ENCODE measurements at places on chromosomes 16 and 17.

DNA sequence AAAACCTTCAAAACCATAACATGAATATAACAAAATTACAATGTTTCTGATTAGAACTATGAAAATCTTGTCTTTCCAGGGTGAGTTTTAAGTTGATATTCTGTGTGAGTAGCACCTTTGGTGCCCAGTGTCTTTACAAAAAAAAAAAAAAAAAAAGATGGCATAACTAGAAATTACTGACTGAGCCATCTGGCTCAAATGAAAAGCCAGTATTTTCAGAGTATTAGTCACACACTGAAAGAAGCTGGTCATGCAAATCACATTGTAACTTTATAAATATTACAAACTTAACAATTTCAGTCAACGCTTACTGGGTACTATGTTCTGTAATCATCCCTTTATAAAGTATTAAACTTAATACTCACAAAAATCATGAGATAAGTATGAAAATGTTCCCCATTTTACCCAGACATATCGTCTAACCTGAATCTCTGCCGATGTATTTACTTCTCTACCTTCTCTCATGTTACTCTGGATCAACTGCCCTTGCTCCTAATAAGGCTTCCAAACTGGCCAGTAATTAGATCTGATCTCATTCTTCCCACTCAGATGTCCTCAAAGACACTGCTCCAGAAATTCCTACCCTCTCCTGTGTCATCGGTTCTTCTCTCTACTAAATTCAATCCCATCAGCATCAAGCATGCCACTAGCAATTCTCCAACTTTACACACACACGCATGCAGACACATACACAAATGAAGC is 25.4 kb downstream of the UBE2G1 start:
- DNase-seq, result peak; percentile 53

DNA sequence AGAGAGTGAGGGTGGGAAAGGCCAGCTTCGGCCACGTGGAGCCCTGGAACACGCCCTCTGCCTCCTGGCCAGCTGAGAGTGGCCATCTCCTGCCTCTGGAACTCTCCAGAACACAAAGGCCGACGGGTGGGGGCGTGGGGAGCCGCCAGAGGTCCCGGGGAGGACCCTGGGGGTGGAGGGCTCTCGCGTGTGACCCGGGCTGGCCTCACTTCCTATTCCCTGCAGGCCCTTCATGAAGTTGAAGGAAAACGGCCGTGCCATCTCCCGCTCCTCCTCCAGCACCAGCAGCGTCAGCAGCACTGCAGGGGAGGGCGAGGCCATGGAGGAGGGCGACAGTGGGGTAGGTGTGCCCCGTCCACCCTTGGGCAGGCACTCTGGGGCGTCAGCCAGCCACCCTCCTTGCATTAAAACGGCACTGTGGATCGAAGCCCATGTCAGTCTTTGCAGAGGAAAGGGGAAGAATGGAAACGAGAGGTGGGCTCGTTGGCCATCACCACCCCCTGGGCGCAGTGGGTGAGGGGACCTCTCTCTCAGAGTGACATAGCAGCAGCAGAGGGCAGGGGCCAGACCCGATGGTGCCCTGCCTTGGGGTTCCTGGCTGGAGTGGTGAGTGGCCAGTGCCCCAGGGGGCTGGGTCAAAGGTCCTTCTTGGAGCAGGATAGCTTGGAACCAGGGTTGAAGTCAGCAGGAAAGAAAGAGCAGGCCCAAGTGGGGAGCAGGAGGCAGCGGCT is 37.1 kb downstream of the OR1D5 start:
- DNase-seq, result no peak

DNA sequence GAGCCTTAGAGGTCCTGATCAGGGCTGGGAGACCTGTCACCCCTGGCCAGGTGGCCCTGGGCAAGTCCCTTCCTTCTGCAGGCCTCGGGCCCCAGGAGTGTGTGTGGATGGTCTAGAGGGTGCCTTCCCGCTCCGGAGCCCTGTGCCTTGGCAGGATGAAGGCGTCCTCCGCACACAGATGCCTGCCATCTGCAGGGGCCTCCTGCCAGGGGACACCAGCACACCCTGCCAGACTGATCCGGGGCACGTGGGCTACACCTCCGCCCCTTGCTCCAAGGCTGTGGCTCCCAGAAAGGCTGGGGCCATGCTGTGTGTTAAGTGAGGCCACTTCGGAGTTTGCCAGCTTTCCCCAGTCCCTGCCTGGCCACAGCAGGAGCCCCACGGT is 30.7 kb downstream of the NPTX1 start:
- no peak for DNase-seq

- no peak for DNase-seq
Observed at GRCh38 chr17:41096055-41096454, 1.9 kb downstream of the KRTAP4-8 start.

DNA sequence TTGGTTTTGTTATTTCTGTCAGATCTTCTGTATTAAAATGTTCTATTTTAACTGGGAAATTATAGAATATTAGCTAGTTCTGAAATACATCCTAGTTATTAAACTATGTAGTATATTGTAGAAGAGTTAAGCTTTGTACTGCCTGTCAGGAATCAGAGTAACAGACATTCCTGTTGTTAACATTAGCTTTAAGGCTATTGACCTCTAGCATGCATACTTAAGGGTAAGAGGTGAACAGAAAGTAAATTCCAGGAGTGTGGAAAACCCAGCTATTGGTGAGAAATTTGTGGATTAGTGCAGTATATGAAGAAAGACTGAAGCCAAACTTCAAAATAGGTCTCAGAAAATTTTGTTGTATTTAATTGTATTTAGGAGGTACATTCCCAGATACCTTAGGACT is 111.3 kb downstream of the CHD9 start:
- no peak for DNase-seq

- DNase-seq, result peak; percentile 76
Observed at GRCh38 chr17:6913608-6914443, 82.0 kb upstream of the ALOX12 start.

- DNase-seq, result no peak
Observed at GRCh38 chr16:70573451-70574121, 50.0 kb downstream of the SF3B3 start.

- no peak for DNase-seq
Observed at GRCh38 chr17:48598736-48599135, 5.2 kb upstream of the HOXB5 start.

GRCh38 chr17:81488276-81488860 is 24.2 kb downstream of the ACTG1 start:
- DNase-seq, result peak; percentile 35

GRCh38 chr17:2062571-2063183 is 7.8 kb downstream of the HIC1 start:
- no peak for DNase-seq

GRCh38 chr17:3924512-3925350 is 8.5 kb upstream of the P2RX1 start:
- no peak for DNase-seq

DNA sequence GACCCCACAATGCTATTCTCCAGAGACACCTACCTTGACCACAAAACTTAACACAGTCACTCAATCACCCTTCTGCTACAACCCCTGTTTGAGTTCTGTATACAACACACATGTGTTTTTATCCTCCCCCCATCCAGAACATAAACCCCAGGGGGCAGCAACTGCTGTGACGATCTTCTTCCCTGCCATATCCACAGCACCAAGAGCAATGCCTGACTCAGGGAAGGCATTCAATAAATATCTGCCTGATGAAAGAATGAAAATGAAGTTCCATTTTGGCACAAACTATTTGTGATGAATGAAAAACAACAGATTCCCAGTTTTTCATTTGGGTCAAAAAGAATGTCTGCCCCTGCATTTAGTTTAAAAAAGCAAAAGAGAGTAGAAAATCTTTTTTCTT is 27.0 kb downstream of the ASIC2 start:
- DNase-seq, result no peak

DNA sequence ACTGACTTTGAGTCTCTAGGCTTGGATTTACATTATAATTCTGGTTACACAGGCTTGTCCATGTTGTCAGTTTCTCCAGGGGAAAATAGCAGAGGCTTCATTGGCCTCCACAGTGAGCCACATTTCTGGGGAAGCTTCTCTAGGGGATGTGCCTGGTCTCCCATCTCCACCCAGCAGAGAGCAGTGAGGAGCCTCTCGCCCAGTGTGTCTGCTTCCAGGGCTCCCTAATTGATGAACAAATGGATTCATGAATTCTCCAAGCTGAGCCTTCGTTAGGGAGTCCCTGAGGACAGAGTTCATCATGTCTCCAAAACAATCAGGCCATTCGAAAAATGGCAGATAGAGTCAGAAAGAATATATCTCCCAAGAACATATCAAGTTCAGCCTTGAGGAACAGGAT is 162.4 kb upstream of the TOX3 start:
- no peak for DNase-seq

DNA sequence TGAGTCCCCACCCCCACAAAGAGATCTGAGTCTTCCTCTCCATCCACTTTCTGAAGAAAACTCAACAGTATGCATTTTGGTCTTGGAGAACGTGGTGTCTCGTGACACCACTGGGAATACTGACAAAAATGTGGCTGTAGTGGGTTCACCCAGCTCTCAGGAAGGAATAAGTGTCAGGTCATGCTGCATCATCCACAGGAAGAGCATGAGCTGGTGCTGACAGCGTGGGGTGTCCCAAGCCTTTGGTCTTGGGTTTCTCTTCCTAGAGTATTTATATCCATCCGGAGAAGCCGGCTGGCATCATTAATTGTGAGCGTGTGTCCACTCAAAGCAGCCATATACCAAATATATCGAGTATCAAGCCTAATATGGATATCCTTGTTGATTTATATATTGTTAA is 55.9 kb downstream of the C17orf67 start:
- DNase-seq, result no peak

DNA sequence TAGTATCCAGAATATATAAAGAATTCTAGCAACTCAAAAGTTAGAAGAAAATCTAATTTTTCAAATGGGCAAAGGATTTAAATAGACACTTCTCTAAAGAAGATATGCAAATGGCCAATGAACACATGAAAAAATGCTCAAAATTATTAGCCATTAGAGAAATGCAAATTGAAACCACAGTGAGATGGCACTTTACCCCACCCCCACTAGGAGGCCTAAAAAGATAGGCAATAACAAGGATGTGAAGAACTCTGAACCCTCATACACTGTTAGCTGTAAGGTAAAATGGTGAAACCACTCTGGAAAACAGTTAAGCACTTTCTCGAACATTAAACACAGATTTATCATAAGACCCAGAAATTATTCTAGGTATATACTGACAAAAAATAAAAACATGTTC is 71.4 kb upstream of the IRX6 start:
- DNase-seq, result no peak

DNA sequence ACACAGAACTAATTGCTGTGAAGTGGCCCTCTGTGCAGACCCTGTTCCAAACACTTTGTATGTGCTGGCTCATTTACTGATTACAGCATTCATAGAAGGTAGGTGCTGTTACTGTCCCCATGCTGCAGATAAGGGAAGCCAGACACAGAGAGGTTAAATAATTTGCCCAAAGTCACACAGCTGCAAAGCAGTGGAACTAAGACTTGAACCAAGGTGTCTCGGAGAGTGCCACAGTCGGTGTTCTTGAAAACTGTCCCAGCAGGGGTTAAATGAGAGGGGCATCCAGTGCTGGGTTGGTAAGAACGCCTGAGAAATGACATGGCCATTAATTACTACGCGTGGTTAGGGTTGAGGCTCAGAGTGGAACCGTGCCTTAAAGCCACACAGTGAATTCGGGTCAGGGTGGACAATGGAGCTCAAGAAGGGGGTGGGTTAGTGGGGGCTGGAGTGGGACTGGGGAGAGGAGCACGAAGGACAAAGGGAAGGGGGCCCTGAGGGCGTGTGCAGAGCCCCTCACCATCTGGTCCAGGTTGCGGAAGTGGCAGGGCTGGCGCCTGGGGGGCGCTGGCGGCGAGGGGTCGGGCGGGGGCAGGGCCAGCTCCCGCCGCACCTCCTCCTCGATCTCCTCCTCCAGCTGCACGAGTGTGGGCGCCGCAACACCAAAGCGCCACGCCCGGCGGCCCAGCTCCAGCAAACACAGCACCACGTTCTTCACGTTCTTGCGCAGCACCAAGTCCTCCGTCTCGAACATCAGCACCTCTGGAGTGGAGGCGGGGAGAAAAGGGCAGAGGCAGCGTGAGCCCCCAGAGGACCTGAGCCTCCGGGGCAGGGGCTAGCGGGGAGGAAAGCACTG is 3.3 kb downstream of the GAS2L2 start:
- DNase-seq, result no peak

DNA sequence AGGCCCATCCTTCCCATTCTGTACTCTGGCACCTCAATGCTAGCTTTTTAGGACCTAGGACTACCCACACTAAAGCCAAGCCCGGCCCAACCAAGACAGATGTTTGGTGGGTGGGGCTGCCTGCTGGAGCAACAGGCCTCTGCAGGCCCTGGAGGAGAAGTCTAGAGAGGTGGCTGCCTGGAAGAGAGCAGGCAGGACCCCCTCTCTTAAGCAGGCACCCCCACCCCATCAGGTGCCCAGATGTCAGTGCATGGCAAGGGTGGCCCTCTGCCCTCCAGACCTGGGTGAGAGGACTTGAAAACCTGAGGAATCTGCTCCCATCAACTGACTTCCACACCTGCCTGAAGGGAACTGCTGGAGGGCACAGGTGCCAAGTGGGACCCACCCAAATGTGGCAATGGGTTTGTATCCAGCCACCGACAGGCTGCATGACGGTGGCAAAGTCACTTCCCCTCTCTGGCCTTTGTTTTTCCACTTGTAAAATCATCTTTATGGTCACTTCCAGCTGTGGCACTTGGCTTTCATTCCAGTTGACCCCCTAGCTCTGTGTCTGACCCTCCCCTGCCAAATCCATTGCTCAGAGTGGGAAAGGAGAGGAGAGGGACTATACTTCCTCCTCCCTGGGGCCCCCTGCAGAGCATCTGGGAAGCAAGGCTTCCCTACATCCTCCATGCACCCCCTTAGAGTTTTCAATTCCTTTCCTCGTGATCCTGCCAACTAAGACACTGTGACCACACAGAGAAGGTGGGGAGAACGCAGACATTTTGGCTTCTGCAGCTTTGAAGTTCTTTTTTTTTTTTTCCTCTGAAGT is 1.7 kb upstream of the STAT5A start:
- peak; percentile 41 for DNase-seq

GRCh38 chr17:82076018-82076784 is 10.6 kb upstream of the DUS1L start:
- DNase-seq, result no peak

- peak; percentile 29 for DNase-seq
Observed at GRCh38 chr17:57138956-57139576, 54.0 kb downstream of the AKAP1 start.

Data from GM12865 (cell line).